Cardiac septum (tissue), 1 donor: ENCODE measurements at places on chromosomes 5 and 9. TPM values are rescaled to one million over a fixed set of nuclear protein-coding genes. Genes with fewer than 3 reads are reported as not detected.

DNA sequence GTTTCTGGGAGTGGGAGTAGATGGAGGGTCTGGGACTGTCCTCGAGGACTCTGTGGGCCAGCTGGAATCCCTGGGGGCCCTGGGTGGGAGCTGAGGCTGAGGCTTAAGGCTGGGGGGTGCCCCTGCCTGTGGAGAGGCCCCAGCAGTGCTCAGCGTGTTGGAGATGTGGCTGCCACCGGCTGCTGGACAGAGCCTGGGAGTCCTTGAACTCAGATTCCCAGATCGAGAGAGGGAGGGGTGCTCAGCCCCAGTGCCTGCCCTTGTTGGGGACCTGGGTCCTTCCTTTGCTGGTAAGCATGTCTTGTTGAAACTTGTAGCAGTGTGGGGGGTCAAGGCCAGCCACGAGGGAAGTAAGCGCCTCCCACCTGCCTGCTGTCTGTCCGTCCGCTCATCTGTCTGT is 10.7 kb downstream of the RXRA start:
- no peak for DNase-seq

DNA sequence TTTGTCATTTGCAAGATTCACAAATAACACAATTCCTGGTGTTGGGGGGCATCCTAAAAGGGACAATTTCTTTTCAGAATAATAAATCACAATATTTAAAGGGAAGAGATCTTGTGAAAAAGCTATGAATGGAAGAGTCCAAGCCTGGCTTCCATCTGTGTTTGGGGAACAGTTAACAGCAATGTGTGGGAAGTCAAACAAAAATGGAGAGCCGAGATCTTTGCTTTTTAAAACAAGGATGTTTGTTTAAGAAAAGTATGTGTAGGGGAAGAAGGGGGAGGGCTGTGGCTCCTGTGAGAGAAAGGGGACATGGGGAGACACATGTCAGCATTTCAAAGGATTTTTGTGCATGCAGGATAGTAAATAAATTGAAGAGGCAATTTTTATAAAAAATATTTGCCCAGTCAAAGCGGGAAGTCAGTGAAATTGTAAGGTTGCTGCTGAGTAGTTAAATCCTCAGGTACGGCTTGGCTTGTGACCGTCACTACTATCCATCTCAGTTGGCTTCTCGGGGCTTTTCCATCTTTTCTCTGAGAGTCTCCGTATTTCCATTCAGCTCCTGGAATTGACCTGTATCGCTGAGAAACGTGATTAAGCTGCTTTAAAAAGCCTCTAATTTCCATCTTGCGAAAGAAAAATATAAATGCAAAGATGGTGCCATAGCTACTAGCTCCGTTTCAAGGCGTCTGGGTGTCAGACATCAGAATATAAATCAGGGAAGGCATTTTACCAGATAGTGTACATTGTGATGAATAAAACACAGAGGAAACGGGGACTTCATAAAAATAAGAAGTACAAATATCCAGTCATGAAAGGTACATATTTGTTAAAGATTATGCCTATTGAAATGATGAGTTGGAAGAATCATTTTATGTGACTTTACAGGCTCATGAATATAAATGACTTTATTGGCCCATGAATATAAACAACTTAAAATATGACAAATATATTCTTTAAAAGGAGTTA is 52.9 kb upstream of the VCAN start:
- no peak for DNase-seq

DNA sequence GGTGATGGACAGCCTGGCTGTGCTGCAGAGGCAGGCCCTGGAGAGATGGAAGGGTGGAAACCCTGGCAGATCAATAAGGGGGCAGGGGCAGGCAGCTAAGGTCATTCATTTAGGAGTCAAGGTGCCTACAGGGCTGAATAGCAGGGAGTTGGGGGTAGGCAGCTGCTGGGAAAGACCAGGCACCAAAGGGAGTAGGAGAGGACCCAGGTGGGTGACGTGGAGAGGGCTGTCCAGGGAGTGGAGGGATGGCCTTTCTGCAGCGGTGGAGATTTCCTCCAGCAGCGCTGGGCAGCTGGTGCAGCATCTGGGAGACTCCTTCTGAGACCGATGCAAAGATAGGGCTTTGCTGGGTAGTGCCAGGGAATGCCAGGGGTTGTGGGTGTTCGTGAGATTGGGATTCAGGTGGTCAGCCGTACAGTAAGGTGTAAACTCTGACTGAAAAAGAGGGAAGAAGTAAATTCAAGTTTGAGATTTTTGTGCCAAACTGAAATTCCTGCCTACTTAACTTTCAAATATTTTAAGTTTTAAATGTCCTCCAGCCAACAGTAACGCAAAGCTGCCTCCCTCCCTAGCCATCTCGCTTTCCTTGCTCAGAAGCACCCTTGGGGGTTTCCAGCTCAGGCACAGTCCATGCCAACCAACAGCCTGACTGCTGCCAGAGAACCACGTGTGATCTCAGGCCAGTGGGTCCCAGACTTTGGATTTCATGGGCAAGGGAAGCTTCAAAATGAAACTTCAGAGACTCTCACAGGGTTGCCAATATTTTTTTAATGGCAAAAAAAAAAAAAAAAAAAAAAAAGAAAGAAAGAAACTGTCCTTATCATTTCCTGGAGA is 18.6 kb upstream of the ANGPTL2 start:
- DNase-seq = no peak

DNA sequence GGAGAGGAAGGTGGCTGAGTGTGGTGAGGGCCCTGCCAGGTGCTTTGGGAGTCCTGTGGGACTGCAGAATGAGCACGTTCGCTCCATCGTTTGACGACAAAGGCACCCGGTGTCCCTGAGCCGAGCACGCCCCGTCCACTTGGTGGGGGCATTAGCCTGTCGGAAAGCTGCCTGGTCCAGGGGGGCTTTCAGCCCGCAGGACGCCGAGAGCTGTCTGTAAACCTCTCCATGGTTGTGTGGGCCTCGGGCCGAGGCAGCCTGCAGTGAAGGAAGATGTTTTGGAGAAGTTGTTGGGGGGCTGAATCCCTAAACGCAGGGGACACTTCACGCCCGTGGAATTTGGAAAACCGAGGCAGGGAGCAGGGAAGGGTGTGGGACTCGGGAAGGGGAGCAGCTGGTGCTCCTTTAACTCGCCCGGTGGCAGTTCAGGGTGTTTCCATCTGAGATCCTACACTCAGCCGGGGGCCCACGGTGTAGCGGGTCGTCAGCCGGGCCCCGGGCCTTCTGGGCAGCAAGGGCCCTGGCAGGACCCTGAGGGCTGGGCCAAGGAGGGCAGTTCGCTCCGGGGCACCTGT is 53.8 kb downstream of the MRPL36 start:
- DNase-seq = peak; percentile 71

DNA sequence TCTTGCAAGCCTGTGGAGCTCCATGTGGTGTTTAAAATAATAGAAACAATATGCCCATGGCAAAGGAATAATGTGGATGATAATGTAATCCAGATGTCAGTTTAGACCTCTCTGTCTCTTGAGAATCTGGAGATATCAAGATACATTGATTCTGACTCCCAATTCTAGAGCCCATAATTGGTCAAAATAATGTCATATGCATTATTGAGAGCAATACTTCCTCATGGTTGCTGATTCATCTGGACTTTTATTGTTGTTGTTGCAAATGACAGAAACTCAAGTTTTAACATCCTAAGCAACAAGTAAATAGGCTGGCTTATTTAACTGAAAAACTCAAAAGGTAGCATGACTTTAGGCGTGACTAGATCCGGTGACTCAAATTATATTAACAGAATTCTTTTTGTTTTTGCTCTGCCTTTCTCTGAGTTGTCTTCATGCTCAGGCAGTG is 152.1 kb downstream of the PCSK1 start:
- DNase-seq = no peak

DNA sequence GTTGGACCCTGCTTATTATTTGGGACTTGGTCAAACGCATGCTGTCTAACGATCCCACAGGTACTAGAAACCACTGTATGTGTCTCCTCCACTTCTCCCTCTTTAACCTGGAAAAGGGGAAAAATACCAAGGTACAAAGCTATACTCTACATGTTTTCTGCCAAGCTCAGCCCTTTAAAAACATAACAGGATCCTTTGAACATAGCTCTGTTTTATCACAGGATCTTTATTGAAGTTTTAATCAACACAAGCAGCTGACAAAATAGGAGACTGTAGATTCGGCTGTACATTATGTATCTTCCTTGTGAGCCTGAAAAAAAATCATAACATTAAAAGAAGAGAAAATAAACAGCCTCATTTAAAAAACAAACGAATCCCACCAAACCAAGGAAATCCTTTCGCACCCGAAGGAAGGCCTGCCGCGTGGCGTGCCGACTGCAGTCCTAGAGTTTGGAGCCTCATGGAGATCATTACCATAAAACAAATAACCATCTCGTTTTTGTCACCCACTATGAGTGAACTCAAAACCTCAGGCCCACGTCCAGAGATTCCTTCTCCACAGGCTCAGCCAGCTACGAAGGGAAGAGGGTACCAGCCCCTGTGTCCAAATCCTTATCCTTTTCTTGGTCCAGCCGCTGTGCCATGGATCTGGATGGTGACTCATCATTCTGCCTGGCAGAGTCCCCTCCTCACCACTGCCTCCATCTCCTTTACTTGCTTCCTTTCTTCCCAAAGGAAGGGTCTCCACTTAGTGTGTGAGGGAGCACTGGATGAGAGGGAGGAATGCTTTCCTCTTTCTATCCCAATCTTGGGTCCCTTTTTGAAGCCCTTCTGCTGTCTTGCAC is 651.1 kb downstream of the CCDC171 start:
- no peak for DNase-seq

- DNase-seq = no peak
Observed at GRCh38 chr5:79640571-79641055, 28.4 kb downstream of the TENT2 start.

DNA sequence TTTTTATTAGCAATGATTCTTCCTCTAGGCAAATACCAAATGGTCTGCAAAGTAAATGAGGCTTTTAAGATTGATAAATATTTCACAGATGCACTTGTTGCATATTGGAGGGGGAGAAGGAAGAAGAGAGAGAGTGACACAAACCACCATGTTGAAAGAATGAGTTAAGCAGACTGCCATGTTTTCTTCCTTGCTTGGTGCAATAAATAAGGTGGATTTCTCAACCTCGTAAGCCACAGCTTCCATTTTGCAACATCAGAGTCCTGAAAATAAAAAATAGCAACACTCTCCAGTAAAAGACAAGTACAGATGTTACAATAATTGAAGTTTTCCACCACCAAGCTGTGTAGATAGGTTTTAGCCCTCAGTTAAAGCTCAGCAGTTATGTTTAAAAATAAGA is 202.9 kb downstream of the SGCD start:
- no peak for DNase-seq

DNA sequence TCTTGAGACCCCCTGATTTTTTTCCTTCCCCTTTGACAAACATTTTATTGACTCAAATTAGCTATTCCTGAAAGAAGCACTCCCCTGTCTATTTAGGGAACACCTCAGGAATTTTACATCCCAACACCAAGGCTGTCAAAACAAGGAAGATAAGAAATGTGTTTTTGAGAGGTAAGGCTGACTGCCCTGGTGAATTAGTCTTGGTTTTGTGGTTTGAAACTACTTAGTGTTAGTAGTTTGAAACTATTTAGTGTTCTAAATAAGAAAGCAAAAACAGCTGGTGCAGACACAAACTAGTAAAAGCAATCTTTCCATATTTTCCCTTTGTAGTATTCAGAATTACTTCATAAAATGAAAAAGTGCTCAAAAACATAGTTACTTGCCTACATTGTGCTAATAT is 120.7 kb downstream of the PCSK1 start:
- no peak for DNase-seq

GRCh38 chr9:87718231-87718630 is 7.7 kb upstream of the CTSL start:
- no peak for DNase-seq

Gene SPINK7
- not detected for total RNA-seq

Gene TLX3
- total RNA-seq = not detected

Gene PNPLA7
- total RNA-seq = 8.1 TPM

Gene KIF20A
- total RNA-seq = 0.16 TPM

Gene SARDH
- 1.3 TPM for total RNA-seq
